Activated CD4-positive, alpha-beta T cell treated with anti-CD3 and anti-CD28 coated beads, Interleukin-2, amount 10 ng/mL, durations not matched to agents 24 days and 14 days (primary cell): ENCODE measurements at places on chromosomes 16 and 17. TPM values are rescaled to one million over a fixed set of nuclear protein-coding genes. Genes with fewer than 3 reads are reported as not detected.

DNA sequence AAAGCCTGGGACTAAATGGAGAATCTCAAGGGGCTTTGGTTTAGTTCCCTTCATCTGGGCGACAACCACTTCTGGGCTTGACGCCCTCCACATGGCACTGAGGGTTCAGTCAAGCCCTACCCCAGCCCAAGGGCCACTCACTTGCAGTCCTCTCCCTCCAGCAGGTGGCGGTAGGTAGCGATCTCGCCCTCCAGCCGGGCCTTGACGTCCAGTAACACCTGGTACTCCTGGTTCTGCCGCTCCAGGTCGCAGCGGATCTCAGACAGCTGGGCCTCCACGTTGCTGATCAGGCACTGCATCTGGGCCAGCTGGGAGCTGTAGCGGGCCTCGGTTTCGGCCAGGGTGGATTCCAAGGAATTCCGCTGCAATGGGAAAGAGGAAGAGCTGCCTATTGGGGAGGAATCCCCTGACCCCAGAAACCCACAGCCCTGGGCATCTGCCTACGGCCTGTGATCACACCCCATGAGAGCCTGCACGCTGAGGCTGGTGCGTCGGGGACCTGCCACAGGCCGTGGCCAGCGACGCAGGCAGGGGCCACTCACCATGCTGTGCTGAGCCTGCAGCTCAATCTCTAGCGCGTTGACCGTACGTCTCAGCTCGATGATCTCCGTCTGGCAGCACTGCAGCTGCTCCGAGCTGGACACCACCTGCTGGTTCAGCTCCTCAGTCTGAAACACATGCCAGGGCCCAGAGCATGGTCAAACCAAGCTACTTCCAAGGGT lies 2.7 kb downstream of the KRT36 start:
- DNase-seq: peak; percentile 80

GRCh38 chr17:53273126-53273525 lies 549.6 kb upstream of the KIF2B start:
- DNase-seq: no peak

GRCh38 chr16:19102187-19102872 lies 11.4 kb upstream of the ITPRIPL2 start:
- DNase-seq: no peak

DNA sequence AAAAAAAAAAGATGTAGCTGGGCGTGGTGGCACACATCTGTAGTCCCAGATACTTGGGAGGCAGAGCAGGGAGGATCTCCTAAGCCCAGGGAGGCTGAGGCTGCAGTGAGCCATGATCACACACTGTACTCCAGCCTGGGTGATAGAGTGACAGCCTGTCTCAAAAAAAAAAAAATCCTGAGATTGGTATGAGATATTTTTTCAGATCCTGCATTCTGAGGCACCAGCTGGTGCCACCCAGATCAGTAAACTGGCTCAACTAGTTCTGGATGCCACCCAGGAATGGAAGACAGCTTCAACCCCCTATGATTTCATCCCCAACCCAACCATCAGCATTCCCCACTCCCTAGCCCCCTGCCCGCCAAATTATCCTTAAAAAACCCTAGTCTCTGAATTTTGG lies 7.1 kb upstream of the GJC1 start:
- DNase-seq: no peak

Gene ESRP2
- total RNA-seq: 0.07 and 0.09 TPM in 2 replicates

GRCh38 chr16:81513204-81514040 lies 68.8 kb downstream of the CMIP start:
- DNase-seq: no peak

GRCh38 chr17:42555122-42555622 lies 2.4 kb downstream of the HSD17B1 start:
- no peak for DNase-seq

GRCh38 chr17:73098919-73099318 lies 6.4 kb upstream of the SLC39A11 start:
- no peak for DNase-seq

DNA sequence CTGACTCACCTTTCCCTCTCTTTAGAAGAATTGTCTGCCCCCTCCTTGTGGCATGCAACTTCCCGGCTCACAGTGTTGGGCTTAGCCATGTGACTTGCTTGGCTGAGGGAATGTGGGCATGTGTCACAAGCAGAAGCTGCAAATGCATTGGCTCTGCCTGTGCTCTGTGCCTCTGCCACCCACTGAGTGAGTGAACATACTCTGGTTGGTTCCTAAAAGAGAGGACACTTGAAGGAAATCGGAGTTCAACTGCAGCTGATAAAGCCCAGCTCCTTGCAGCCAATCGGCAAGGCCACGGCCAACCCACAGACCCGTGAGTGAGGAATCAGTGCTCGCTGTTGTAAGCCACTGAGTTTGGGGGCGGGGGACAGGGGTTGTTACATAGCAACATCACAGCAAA lies 10.9 kb upstream of the GINS2 start:
- DNase-seq: no peak

Gene ZP2
- total RNA-seq: not detected in 2 replicates

- no peak for DNase-seq
Measured at GRCh38 chr16:1030473-1030901, 42.1 kb upstream of the SSTR5 start.

Gene ZACN
- 4.1 TPM in 2 replicates for total RNA-seq

Gene HYDIN
- not detected in 2 replicates for total RNA-seq

DNA sequence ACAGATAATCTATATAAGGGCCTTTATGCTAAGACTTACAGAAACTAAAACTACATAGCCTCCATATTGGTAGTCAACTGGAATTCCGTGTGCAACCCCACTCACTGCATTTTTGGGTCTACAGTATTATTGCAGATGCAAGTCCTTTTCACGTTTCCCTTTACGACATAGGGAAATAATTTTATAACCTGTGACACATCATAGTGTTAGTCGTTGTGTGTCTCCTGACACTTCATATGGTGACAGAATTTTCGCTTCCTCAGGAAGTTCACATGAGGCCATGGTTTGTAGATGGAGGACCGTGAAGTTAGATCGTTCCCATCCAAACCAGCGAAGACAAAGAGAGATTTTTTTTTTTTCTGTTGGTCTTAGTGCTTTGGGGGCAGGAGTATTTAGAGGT lies 15.7 kb upstream of the MRC2 start:
- DNase-seq: no peak

DNA sequence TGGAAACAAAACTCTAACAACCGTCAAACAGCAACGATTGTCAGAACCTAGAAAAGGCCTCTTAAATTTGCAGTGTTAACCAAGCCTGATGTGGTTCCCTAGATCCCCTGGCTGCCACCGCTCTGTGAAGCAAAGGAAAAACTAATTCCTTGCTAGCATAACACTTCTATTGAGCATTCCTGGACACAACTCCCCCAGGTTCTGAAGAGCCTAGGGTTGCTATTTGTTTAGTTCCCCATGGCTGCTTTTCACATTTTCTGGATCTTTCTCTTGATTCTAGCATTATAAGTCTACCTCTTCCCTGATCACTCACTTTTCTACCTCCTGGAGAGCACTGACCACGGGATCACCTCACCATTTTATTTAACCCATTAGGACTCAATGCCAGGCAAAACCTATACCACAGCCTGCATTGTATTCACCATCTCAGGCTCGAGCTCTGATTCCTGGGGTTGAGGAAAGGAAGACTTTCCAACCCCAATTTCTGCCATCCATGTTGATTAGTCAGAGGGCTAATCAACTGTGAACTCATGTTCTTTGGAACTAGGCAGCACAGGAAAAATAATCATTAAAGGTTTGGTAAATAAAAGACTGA lies 692 bp upstream of the KCNJ16 start:
- DNase-seq: no peak

DNA sequence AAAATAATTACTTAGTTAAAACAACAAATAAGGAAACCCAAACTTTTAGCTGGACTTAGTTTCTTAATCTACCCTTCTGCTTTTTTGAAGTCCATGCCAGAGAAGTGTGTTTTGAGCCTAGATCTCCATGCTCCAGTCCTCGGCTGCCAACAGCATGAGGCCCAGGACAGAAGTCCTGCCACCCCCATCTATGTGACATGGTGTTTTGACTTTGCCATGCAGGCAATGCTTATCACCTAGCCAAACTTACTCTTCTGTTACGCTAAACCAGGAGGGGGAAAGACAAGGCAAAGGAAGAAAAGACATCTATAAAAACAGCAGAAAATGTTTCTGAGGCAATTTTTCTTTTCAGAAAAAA lies 119.5 kb downstream of the PARN start:
- DNase-seq: no peak

Gene NAE1
- total RNA-seq: 118 and 125 TPM in 2 replicates

- no peak for DNase-seq
Measured at GRCh38 chr17:15657868-15658267, 26.2 kb downstream of the TRIM16 start.

DNA sequence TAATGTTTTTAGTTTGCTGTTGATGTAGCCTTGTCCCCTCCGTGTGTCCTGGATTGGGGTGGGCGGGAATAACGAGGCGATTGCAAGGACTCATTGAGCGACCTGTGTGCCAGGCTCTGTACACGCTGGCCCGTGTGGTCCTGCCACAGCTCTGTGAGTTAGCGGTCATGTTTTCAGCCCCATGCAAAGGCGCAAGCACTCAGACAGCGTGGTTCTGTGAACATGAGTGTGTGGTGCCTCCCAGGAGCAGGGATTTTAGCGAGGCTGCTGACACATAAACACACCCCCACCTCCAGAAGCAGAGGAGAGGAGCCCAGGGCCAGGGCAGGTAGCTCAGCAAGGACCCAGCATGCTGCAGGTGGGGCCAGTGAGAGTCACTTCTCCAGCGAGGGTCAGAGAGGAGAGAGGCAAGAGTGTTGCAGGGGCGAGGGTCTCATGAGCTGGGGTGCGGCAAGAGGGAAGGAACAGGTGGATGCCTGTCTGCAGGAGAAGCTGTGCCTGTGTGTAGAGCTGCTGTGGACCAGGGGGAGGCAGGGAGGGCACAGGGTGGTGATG lies 115.3 kb downstream of the OR1D5 start:
- DNase-seq: no peak

DNA sequence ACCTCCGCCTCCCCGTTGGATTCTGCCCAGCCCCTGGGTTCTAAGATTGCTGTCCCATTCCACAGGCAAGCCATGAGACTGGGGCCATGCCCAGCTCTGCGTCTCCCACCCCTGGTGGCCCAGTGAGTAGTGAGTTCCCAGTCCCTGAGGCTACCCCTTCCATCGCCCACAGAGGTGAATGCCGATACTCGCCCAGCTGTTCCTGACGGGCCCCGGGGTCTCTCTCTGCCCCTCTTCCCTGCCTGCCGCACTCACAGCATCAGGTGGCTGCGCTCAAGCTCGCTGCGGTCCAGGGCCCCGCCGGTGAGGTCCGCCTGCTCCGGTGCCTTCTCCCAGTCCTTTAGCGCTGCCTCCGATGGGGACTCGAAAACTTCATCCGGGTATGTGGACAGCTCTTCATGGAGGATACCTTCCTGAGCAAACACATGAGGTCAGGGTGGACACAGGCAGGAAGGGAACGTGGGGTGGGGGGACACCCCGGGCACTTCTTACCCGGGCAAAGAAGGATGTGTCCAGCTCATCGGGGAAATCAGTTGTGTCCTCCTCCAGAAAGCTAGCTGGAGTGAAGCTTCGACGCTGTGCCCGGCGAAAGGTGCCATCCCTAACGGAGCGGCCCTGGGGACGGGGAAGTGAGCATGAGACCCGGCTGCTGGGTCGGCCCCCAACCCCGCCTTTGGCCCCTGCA lies 8.8 kb downstream of the SNRNP25 start:
- DNase-seq: no peak

DNA sequence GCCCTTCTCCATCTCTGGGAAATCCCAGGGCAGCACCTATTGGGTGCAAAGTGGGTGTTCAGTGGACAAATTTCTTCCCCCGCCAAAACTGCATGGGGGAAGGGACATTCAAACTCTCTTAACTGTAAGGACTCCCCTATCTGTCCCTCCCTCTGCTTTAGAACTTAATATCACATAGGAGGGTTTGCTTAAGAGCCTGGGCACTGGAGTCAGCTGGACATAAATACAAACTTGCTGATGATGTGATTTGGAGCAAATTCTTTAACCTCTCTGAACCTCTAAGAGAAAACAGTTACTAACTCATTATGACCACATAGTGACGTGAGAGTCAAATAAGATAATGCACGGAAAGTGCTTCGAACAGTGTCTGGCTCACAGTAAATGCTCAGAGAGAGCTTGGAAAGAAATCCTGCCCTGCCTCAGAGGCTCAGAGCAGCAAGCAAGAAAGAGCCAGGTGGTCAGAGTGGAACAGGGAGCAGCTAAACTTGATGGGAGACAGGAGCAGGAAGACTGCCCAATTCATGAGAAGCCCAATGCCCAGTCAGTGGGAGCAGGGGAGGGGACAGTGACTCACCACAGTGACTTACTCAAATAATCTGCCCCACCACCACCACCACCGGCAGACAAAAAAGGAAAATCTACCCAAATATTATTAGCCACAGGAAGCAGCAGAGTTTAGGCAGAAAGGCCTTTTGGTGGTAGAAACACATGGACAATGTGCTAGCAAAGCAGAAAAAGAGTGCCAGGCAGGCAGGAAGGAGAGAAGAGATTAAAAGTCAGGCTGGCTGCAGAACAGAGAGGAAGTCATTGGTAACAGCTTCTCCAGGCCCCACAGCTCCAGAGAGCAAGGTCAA lies 23.9 kb upstream of the CCL1 start:
- no peak for DNase-seq

Gene TSPAN10
- total RNA-seq: 0.14 and 0.37 TPM in 2 replicates

- peak; percentile 70 for DNase-seq
Measured at GRCh38 chr16:3431779-3432219, 11.5 kb downstream of the ZNF597 start.

DNA sequence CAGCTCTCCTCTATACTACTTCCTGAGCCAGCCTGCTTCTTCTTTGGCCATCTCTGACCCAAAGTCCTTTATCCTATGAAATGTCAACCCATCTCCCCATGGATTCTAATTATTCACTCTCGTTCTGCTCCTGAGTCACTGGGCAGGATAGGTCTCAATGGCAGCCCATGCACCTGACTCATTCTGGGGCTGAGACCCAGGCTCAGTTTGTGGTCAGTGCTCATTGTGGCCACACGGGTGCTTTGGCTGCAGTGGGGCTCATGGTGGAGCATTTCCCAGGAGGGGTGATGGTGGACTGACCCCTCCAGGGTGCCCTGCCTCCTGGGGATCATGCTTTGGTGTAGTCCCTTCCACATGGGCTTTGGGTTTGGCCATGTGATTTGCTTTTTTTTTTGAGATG lies 154.8 kb upstream of the WSCD1 start:
- no peak for DNase-seq

Gene TRAPPC2L
- 62.1 and 67.1 TPM in 2 replicates for total RNA-seq

GRCh38 chr17:34173241-34173640 lies 81.8 kb upstream of the CCL2 start:
- no peak for DNase-seq

DNA sequence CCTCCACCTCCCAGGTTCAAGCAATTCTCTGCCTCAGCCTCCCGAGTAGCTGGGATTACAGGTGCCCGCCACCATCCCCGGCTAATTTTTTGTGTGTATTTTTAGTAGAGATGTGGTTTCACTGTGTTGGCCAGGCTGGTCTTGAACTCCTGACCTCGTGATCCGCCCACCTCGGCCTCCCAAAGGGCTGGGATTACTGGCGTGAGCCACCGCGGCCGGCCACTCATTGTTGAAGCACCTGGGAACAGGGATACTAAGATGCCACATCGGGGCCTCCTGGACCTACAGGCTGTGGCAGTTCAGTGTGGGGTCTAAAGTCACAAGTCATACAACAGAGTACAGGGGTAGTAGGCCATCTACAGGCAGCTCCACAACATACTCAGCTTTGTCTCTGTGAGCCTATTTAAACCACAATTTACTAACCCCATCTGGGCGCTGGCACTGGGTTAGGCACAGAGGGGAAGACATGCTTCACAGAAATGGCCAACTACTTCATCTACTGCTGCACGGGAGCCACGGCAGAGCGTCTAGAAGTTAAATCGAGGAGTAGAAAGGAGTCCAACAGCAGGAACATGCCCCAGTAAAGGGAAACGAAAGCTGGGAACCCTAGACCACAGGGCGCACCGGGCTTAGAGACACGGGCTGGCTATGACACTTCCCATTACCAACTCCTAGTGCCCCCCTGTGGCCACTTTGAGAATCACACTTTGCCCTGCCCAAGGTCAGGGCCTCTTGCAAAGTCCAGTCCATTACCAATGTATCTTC lies 4.3 kb downstream of the VAMP2 start:
- peak; percentile 97 for DNase-seq
